Right ventricle myocardium inferior (tissue), 1 donor: ENCODE measurements at places on chromosomes 4 and X.

- no peak for DNase-seq
Measured at GRCh38 chr4:37793562-37793961, 32.9 kb upstream of the PGM2 start.

- DNase-seq, result no peak
Measured at GRCh38 chrX:134794692-134795091, 136.4 kb upstream of the PLAC1 start.

DNA sequence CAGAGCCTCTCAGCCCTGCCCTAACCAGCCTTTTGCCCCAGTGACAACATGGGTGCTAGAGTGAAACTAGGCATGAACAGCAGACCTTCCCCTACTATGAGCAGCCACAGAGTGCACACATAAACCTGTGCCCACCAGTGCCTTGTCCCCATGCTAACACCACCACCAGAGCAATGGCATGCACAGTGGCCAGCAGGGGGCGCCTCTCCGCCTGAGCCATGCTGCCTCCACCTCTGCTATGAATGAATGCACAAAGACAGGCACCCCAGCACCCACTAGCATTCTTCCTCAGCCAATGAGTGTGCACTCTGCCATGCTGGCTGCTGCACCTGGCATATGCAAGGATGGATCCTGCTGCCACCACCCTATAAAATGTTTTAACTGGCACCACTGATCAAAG is 286.9 kb upstream of the FGF16 start:
- DNase-seq, result no peak

DNA sequence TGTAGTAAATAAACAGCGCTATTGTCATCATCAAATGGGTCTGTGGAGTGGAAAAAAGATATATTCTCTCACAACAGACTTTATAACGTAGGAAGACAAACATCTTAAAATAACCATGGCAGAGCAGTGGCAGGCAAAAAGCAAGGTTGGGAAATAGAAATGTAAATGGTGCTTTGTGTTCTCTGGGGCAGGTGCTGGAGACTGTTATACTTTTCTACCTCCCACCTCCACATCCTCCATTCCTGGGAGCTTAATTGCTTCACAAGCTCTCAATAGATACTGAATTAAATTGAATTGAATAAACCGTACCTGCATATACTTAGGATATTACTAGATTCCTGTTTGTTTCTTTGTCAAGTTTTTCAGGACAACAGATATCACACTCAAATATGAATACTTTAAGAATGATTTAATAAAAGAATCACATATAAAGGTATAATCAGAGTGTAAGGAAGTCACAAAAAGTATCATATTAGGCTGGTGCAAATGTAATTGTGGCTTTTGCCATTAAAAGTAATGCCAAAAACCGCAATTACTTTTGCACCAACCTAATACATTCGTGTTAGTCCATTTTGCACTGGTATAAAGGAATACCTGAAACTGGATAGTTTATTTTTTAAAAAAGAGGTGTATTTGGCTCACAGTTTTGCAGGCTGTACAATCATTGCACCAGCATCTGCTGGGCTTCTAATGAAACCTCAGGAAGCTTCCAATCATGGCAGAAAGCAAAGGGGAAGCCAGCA is 367.3 kb downstream of the GRIA2 start:
- DNase-seq, result no peak

DNA sequence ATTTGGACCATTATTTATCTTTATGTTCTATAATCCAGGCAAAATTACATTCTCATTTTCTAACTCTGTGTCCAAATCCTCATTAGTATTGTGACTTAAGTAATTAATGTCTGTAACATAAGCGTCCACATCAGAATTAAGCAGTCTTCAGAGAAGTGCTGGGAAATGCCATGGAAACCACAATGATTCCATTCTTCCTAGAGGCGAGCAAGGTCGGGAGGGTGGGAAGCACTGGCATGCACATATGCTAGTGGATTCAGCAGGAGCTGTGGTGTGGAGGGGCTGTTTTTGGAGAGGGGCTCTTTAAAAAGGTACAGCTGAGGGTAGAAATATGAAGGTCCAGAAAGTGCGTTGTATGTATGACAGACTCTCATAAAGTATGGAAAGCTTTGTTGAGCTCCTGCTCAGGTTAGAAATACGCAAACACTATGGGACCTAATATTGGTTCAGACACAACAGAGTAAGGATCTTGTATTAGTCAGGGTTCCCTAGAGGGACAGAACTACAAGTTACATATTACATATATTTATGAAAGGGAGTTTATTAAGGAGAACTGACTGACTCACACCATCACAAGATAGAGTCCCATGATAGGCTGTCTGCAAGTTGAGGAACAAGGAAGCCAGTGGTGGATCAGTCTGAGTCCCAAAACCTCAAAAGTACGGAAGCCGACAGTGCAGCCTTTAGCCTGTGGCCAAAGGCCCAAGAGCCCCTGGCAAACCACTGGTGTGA is 61.5 kb downstream of the GLRA2 start:
- no peak for DNase-seq
